ENCODE measurements at places on chromosomes 11 and 22.

GRCh38 chr11:69442807-69443137 lies 38.7 kb upstream of the LINC01488 start:
- DNase-seq = no peak

DNA sequence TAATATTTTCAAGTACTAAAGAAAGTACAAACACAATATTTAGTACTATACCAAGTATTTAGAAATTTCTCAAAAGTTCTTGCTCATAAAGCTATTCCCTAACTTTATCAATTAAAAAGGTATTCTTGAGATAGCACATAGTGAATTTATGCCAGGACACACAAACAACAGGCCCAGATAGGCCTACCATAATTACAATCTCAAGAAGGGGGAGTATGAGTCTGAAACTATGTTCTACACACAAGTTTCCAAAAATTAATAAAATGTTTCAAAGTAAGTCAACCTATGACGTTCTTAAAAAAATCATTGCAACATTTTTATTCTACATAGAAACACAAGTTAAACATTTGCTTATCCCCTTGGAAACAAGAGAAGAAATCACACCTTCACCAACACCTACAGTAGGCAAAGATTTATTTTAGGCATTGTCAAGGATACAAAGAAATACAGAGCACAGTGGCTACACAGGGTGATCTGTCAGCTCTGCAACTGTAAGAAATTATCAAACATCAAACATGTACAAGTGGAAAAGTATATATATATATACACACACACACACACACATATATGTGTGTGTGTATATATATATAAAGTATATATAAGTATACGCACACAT lies 843.9 kb upstream of the CCDC90B start:
- no peak for DNase-seq

GRCh38 chr22:33580310-33580709 lies 340.0 kb downstream of the LARGE1 start:
- no peak for DNase-seq

- DNase-seq = no peak
Observed at GRCh38 chr11:2036863-2037486, 39.3 kb upstream of the H19 start.

DNA sequence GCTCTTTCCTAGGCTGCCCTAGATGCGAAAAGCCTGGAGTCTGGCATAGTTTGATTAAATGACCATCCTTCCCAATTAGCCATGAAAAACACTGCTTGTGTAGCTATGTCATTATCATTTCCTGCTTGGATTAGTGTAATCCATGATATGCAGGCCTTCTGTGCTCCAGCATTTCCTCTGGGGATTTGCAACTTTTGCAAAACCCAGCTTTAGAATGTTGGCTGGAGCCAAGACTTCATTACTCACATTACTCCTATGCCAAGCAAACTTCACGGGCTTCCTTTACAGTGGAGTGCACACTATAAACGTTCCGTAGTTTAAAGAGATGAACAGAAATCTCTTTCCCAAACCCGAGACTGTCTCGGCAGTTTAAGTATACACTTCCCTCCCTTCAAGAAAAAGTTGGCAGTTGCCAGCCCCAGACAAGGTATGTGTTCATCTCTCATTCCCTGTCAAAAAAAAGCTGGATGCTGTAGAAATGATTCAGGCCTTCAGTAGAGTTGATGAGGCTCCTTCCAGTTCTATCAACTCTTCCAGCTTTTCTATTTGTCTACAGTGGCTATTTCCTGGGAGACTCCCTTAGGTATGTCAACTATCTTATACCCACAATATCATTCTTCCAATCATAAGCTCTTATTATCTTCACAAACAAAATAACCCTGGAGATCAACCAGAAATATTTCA lies 180.0 kb downstream of the MAML2 start:
- no peak for DNase-seq
